Stimulated activated CD8-positive, alpha-beta memory T cell treated with anti-CD3 and anti-CD28 coated beads, Interleukin-15, amount 100 ng/mL, for 24 hours (primary cell): ENCODE measurements at places on chromosomes 5 and 9.

GRCh38 chr5:174454890-174455289 is 269.5 kb upstream of the MSX2 start:
- DNase-seq = no peak

DNA sequence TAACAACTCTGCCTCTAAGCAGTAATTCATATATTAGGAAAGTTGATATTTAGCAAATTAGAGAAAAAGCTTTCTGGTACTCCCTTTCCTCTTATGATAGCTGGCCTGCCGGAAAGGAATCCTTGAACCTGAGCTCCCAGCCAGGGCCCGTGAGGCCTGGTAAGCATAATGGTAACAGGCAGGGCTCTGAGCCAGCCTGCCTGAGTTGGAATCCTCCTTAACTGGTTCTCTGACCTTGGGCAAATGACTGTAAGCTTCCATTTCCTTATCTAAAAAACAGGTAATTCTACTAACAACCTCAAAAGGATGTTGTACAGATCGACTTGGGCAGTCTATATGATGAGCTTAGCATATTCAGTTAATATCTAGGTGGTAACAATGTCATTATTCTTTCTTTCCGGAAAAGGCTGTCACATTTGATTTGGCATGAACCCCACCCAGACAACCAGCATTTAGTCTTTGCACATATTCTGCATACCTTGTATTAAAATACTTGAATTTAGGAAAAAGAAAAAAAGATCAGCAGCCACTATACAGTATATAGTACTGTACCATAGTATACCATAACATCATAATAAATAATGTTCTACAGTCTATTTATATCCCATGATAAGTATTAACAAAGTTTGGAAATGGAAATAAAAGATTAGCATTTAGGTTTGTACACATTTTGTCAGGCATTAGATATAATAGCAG is 55.7 kb upstream of the MAP3K1 start:
- no peak for DNase-seq

- DNase-seq = no peak
Observed at GRCh38 chr9:91736311-91736710, 213.7 kb downstream of the ROR2 start.

DNA sequence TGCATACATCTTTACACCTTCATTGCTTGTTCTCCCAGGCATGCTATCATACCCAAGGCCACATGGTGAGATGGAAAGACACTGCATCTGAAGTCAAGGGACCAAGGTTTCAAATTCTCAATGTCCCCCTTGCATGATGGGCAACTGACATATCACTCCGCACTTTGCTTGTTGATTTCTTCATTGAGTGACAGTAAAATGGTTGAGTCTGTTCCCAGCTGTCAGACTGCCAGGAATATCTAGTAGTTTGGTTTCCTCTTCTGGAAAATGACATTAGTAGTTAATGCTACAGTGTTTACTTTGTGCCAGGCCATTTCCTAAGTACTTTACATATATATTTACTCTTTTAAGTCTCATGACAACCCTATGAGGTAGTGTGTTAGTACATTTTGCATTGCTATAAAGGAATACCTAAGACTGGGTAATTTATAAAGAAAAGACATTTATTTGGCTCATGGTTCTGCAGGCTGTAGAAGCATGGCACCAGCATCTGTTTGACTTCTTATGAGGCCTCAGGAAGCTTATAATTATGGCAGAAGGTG is 114.4 kb downstream of the PCSK1 start:
- no peak for DNase-seq

GRCh38 chr5:103450333-103451061 is 112.1 kb downstream of the NUDT12 start:
- no peak for DNase-seq

DNA sequence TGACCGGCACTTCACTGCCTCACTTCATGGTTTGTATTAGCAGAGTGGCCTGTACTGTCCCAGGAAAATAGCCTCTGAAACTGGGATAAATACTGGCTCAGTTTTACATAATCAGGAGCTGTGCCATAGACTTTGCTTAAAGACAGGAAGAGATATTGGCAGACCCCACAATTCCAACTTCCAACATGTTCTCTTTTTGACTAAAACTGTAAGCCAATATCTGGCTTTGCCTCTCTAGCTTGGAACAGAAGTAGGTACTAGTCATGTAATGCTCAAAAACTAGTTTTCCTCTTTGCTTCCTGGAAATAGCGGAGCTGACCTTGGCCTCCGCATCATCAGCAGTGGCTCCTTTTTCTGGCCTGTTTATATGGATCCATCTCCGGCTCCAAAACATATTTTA is 276.9 kb downstream of the CDH9 start:
- no peak for DNase-seq

DNA sequence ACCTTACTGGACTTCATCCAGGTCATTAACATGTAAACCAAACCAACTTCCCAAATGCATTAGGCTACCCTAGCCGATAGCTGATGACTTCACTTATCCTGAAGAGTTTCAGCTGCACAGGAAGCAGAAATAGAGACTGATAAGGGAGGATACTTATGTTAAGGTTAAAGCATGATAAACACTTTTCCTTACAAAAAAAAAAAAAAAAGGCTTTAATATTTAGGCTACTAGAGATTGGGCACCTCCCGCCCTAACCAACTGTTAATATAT is 1.6 kb upstream of the MEF2C start:
- DNase-seq = no peak

DNA sequence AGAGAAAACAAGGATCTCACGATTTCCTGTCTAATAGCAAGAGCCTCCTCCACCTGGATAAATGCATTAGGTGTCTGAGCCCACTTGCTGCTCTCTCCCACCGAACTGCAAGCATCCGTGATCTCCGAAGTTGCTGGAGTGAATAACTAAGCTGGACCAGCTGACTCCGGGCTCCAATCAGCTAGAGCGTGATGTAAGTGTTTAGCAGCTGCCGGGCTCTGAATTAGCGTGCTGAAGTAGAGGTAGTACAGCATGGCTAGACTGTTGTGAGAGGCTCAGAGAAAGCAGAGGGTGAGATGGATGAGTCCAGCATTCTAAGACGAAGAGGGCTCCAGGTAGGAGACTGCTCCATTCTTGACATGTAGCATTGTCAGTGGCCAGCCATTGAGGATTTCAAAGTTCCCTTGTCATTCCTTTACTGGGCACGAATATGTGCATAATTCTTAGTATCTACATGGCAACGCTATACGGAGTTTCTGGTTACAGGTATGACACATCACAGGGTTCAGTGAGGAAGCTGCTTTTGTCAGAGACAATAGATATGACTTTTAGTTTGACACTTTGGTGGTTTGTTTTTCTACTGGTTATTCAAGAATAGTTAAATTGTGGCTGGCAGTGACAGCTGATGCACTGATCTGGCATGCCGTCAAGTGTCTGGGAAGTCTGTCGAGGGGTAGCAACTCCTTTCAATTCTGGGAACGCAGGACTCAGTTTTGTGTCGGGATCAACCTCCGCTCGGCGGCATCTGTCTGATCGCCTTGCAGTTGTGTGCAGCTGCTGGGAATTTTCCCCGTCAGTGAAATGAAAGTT is 232.6 kb downstream of the MAST4 start:
- DNase-seq = no peak

GRCh38 chr5:108876451-108876850 is 128.8 kb downstream of the FER start:
- DNase-seq = no peak

GRCh38 chr5:152061095-152061494 is 136.4 kb upstream of the GLRA1 start:
- no peak for DNase-seq

DNA sequence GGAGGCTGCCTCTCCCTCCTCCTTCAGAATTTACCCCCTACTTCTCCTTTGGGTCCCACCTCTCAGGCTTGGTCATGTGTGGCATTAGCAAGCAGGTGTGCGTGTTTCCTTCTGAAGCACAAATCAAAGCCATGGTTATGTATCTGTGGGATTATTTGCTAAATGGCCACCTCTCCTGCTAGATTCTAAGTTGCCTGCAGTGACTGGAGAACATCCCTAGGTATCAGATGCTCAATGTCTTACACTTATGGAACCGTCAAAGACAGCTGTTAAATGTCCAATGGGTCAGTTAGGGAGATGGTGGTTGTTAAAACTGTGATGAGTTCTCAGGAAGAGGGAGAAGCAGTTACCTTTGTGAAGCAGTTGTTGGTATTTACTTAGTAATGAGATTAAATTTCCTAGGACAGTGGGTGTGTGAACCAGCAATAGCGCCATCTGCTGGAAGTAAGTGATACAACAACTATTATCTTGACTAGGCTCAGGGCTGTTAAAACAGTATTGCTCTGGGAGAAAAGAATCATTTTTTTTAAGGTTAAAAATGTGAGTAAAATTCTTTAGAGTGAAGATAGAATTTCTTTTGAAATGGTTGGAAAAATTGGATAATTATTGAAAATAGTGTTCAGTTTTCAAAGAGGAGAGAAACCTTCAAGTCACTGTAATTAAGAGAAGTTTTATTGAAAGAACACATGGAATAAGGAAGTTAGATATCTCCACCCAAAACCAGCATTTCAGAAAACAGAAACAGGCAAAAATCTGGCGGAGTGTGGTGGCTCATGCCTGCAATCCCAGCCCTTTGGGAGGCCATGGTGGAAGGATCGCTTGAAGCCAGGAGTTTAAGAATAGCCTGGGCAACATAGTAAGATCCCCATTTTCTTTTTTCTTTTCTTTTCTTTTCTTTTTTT is 71.3 kb downstream of the TMC1 start:
- no peak for DNase-seq

DNA sequence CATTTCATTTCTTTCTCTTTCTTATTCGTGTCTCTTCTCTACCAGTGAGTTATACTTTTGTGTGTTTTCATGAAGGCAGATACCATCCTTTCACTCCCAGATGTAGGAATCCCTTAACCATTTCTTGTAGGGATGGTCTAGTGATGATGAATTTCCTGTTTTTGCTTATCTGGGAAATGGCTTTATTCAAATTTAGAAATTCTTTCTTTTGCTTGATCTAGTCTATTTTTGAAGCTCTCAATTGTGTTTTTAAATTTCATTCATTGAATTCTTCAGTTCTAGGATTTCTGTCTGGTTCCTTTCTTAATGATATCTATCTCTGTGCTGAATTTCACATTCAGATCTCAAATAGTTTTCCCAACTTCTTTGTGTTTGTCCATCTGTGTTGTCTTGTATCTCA is 95.9 kb upstream of the TBC1D2 start:
- DNase-seq = no peak

GRCh38 chr5:8391911-8392310 is 523.0 kb downstream of the MTRR start:
- no peak for DNase-seq

GRCh38 chr5:91038180-91038808 is 344.8 kb downstream of the ARRDC3 start:
- no peak for DNase-seq

- no peak for DNase-seq
Observed at GRCh38 chr5:129063483-129064113, 31.0 kb upstream of the ISOC1 start.

DNA sequence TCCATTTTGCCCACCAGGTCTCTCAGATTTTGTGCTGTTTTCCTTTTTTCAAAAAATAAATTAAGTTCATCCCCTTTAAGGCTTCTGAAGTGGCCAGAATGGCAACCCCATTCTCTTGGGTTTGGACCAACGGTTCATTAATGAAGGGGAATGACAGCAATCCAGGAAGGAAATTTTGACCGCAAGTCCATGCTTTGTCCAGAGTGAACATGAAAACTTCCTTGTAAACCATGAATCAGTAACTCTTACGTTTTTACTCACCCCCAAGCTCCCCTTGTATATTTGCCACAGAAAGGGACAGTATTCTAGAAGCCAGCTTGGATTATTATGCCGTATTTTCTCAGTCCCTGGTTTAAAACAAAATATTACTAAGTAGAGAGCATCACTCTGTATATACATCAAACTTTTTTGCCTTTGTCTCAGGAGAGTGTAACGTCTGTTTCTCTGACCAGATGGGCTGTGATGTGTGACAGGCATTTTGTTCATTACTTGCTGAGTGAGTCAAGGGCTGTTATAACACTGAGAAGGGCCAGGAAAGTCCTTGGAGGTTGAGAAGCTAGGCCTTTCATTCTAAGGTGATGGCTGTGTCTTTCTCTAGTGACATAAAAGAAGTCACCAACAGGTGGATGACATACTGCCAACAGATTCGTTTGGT is 148.2 kb downstream of the SMARCA2 start:
- DNase-seq = no peak

- DNase-seq = no peak
Observed at GRCh38 chr9:32069169-32069813, 315.2 kb upstream of the ACO1 start.

GRCh38 chr9:77488439-77489126 is 159.5 kb downstream of the GNA14 start:
- no peak for DNase-seq

DNA sequence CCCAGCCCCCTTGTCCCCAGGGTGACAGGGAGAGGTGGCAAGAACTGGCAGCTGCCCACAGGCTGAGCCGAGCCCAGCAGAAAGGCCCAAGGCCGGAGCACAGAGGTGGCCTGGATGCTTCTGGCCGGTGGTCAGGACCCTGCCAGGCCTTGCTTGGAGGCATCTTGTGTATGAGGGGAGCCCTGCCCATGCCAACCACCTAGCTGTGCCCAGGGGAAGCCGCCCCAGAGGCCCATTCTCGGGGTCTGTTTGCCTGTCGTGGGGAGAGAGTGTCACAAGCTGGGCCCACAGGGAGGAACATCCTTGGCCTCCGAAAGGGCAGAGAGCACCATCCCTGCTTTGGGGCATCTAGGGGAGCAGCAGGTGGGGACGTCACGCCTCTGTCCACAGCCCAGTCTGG is 10.0 kb downstream of the NKD2 start:
- DNase-seq = no peak

- no peak for DNase-seq
Observed at GRCh38 chr5:130323804-130324454, 419.7 kb downstream of the CHSY3 start.

DNA sequence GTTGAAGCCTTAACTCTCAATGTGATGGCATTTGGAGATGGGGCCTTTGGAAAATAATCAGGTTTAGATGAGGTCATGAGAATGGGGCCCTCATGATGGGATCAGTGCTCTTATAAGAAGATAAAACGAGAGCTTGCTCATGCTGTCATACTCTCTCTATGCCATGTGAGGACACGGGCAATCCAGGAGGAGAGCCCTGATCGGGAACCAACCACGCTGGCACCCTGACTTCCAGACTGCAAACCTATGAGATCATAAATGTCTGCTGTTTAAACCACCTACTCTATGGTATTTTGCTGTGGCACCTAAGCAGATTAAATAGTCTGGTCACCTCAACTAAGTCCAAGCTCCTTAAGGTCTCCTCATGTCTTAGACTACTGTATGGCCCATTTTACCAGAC is 10.0 kb downstream of the HMGCS1 start:
- no peak for DNase-seq

DNA sequence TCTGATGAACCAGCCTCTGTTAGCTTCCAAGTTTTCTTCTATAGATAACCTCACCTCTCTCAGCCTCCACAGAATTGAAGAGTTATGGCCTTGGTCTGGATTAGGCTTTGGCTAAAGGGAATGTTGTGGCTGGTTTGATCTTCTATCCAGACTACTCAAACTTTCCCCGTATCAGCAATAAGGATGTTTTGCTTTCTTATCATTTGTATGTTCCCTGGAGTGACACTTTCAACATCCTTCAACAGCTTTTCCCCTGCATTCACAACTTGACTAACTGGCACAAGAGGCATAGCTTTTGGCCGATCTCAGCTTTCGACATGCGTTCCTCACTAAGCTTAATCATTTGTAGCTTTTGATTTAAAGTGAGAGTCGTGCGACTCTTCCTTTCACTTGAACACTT is 28.1 kb upstream of the GNE start:
- no peak for DNase-seq
